ENCODE measurements at places on chromosomes 5 and 9. TPM values are rescaled to one million over a fixed set of nuclear protein-coding genes. Genes with fewer than 3 reads are reported as not detected.

Gene MORN5
- 1.4 TPM for total RNA-seq

Gene SV2C
- 0.60 TPM for total RNA-seq

Gene PRSS3
- total RNA-seq = 6.5 TPM

Gene ZBTB34
- total RNA-seq = 10.1 TPM

Gene IFNB1
- not detected for total RNA-seq

Gene PCDHB9
- total RNA-seq = 1.9 TPM

Gene FOXD1
- 1.1 TPM for total RNA-seq

Gene HK3
- 5.6 TPM for total RNA-seq

Gene RAD17
- total RNA-seq = 23.1 TPM

Gene PCDHA1
- total RNA-seq = not detected

Gene KIF4B
- not detected for total RNA-seq

Gene NR2F1-AS1
- total RNA-seq = 18.8 TPM

Gene BTNL3
- total RNA-seq = not detected

Gene PCDHGA8
- 3.3 TPM for total RNA-seq

Gene SLC4A9
- total RNA-seq = 0.13 TPM

Gene OTP
- not detected for total RNA-seq

Gene EHMT1
- 126 TPM for total RNA-seq

Gene TICAM2
- 2.8 TPM for total RNA-seq

Gene PKD2L2
- not detected for total RNA-seq

Gene SPATA31A3
- not detected for total RNA-seq

Gene SERF1A
- total RNA-seq = 10.3 TPM
